Erythroblast (primary cell): ENCODE measurements at places on chromosomes 2 and 18.
A peak's percentile ranks its signal among the peaks of the same experiment; 100 is the strongest.

GRCh38 chr2:70717431-70718038, 50.5 kb downstream of the ADD2 start:
- DNase-seq, result peak; percentile 89

DNA sequence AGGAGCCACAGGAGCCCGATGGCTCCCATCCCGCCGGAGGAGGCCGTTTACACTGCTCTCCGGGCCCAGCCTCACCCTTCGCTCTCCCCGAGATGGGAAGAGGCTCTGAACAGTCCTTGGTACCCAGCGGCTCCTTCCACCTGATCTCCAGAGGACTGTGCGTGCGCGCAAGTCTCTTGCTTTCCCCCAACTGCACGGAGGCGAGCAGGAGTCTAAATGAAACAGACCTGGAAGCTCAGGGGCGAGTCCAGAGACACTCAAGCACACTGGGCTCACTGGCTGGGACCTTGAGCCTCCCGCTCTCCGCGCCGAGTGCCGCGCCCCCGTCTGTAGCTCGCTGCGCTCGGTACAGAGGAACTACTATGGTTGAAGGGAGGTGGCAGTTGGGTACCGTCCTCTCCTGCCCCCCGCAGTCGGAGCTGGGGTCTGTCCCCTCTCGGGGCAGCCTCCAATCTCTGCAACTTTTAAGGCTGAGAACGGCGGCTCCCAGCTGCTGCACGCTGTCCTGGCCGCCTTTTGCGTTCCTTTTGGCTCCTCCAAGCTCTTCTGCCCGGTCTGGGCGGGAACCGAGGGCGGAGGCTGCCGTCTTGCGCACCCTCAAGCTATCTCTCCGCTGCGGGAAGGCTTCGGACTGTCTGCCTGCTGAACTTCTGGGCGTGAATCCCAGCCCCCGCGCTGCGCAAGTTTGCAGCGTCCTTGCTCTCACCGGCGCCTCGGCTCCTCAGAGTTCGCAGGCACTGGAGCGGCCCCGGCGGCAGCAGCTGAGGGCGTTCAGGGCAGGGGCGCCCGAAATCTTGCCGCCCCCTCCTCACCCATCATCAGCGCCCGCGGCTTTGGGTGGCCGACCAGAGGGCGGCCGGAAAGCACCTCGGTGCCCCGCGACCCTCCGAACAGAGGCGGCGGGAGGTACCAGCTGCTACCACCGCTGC, 491 bp downstream of the ALK start:
- no peak for DNase-seq

GRCh38 chr2:212539072-212539880, 674 bp upstream of the ERBB4 start:
- no peak for DNase-seq

GRCh38 chr2:159266554-159266953, 19.9 kb downstream of the WDSUB1 start:
- DNase-seq, result no peak

GRCh38 chr2:216925636-216926366, 65.9 kb upstream of the TNP1 start:
- DNase-seq, result no peak

GRCh38 chr18:79283131-79283810, 112.5 kb upstream of the NFATC1 start:
- DNase-seq, result no peak

DNA sequence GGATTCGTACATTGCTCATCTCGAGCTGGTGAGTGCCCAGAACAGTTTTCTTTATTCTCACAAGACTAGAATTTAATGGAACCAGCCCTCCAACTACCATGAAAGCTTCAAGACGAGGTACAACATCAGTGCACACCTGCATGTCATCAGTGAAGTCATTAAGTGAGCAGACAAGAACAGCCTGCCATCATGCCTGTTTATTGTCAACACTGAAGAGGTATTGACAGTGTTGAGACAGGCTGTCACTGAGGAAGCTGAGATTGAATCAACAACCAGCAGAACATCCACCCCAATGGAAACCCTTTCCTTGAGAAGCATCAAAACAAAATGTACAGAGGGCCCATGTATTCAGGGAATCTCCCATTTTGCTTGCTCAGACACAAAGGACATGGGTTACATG, 148.0 kb upstream of the TCF4 start:
- no peak for DNase-seq

DNA sequence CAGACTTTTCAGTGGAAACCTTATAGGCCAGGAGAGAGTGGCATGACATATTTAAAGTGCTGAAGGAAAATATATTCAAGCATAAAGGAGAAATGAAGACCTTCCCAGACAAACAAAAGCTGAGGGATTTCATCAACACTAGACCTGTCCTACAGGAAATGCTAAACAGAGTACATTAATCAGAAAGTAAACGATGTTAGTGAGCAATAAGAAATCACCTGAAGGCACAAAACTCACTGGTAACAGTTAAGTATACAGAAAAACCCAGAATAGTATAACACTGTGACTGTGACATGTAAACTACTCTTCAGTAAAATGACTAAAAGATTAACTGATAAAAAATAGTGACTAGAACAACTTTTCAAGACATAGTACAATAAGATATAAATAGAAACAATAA, 87.4 kb downstream of the ATP8B1 start:
- no peak for DNase-seq

DNA sequence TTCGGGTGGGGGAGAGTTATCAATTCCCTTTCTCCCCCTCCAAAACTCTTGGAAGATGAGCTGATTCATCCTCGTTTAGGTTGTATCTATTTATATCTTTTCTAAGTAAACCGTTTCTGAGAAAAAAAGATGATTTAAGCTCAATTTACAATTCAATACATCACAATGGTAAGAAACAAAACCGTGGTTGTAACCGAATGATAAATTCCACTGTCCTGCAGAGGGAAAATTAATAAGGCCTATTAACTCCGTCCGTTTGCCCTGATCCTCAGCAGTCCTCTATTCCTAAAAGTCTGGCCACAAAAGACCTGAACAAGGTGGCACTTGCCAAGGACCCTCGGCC, 286.2 kb downstream of the TCF4 start:
- no peak for DNase-seq

GRCh38 chr2:214533541-214533940, 122.7 kb downstream of the VWC2L start:
- DNase-seq, result no peak

GRCh38 chr18:3603421-3604234, 153.7 kb downstream of the TGIF1 start:
- DNase-seq, result peak; percentile 90

GRCh38 chr2:69619725-69620124, 23.8 kb downstream of the AAK1 start:
- DNase-seq, result no peak

DNA sequence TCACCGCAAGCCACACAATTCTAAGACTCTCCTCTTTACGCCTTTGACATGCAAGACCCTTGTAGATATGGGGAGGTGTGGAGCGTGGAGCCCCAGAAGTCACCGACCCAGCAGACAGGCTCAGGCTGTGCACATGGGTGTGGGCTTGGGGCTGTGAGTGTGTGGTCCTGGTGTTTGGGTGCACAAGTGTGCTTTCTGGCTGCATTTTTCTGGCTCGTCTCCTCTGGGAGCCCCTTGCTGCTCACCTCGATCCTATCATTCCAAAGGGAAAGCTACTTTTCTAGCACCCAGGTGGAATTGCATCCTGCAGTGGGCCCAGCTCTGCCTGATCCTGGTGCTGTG, 143.0 kb downstream of the ACOXL start:
- DNase-seq, result no peak

- DNase-seq, result no peak
These were observed 33.7 kb downstream of the LANCL1 start for GRCh38 chr2:210442878-210443277.

DNA sequence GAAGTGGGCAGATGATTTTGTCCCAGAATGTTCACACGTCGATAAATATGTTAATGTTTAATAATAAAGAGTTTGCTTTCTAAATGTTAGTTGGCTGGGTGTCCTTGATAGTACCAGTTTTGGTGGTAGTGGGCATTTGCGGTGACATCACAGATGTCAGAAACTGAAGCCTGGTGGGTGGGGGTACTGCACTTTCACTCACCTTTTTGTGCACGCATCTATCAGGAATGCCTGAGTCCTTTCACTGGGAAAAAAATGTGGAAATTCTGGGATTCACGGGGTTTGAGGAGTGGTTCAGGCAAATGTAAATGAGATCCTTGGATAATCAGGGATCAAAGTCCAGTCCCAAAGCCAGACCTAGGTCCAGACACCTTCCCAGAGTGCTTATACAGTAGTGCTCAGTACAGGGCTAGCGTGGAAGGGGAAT, 3.2 kb downstream of the EPAS1 start:
- no peak for DNase-seq

DNA sequence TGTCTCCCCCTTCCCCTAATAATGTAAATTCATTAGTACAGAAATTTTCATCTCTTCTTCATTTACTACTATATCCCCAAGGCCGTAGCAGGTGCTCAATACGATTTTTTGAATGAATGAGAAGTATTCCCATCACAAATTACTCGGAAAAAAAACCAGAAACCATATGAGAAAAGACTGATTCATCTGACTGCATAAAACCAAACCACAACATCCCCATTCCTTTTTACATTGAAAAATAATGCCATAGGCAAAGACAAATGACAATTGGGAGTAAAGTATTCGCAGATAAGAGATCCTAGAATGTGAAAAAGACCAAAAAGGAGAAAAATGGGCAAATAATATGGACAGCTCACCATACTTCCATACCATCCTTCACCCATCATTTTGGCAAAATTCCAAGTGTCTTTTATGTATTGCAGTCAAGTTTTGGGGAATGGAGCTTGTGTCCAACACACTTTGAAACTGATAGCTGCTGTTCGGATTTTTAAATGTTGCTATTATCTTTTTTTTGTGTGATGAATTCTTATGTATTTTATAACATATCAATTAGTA, 1.5 kb downstream of the ZC3H8 start:
- peak; percentile 22 for DNase-seq

DNA sequence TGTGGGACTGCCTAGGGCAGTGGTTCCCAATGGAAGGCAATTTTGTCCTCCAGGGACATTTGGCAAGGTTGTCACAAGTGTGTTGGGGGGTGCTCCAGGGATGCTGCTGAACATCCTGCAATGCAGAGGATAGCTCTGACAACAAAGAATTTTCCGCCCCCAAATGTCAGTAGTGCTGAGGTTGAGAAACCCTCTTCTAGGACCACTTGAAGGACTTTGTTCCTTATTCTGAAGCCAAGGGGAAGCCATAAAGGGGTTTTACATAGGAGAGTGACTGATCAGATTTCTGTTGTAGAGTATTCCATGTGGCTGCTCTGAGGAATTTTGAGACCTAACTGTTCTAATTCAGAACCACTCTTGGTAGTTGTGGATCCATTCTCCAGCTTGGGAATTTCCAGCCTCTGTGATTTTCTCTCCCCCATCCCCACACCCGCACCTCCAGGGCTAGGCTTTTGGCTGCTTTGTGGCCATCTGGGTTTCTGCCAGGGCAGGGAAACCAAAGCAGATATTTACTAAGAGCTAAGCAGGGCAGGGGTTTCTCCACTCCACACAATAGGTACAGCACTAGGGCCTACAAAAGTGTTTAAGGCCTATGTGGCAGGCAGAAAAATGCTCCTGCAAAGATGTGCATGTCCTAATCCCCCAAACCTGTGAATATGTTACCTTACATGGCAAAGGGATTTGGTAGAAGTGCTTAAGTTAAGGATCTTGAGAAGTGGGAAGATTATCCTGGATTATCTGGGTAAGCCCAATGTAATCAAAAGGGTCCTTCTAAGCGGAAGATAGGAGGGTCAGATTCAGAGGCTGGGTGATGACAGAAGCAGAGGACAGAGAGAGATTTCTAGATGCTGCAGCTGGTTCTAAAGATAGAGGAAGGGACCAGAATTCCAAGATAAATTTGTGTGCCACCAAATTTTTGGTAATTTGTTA, 135.4 kb downstream of the TMEM17 start:
- no peak for DNase-seq

DNA sequence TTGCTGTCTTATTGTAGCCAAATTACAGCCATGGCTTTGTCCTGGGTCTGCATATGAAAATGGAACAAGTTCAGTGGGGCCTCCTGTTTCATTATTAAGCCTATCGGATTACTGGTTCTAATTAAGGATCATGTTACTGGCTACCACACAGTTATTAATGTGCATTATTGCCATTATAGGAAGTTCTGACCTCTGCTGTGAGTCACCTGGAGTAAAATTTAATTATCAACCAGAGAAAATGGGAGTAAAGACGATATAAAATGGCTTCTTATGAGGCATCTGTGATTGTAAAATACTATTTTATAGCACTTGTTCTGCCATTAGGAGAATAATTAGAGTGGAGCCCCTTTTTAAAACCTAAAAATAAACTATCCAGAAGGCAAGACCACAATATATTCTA, 143.3 kb upstream of the ITGB6 start:
- DNase-seq, result no peak

DNA sequence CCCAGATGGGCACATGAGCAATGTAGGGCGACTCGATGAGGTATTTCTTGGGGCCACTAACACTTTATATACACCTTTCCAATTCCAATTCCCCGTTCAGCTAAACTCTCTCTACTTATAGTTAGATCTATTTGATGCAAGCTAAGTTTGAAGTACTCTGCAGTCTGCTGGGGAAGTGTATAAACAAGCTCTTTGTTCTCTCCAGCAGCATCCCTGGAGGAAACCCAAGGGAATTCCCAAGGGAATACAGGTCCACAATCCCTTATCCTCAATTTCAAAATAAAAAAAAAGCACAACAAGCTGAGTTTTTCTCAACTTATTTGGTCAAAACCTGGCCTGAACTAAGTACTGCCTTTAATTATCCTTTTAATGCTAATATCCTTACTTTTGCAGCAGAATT, 433.3 kb downstream of the NBAS start:
- no peak for DNase-seq

DNA sequence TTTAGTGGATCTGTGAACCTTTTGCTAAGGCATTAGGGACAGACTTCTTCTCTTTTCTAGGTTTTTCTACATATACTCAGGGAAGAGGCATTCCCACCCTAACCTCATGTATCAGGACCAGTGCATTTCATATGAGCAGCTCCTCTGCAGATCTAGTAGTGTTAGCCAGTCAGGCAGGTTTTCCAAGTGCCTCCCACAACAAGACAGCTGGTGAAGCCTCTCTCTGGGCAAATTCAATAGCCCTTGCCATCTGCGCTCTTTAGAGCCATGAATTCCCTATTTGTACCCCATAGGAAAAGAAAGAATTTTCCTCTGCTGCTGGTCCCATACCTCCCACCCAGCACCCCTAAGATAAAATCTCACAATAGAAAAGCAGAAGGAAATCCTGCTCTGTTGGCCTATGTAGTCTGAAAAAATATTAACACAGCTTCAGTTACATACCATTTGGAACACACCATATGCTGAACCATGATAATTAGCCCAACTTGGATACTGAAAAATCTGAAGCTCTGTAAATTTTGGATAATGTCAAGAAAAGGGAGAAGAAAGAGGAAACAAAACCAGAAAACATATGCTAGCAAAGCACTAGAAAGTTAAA, 1354.6 kb upstream of the NRXN1 start:
- no peak for DNase-seq

- DNase-seq, result no peak
These were observed 672.8 kb upstream of the SYT4 start for GRCh38 chr18:43950062-43950461.
